Progenitor cell of endocrine pancreas (in vitro differentiated cells): ENCODE measurements at places on chromosomes 1 and 21.

- no peak for DNase-seq
These were observed 205.7 kb upstream of the SAMSN1 start for GRCh38 chr21:14751602-14752344.

GRCh38 chr1:241215203-241215602 lies 141.8 kb downstream of the RGS7 start:
- no peak for DNase-seq

GRCh38 chr1:119219711-119220110 lies 79.3 kb upstream of the WARS2 start:
- no peak for DNase-seq

- DNase-seq = no peak
These were observed 66.3 kb upstream of the EDEM3 start for GRCh38 chr1:184820956-184821355.

GRCh38 chr1:226576601-226577000 lies 28.0 kb downstream of the STUM start:
- DNase-seq = no peak

- DNase-seq = no peak
These were observed 22.5 kb downstream of the JMJD4 start for GRCh38 chr1:227712648-227713047.

- DNase-seq = no peak
These were observed 90.1 kb upstream of the SLC25A33 start for GRCh38 chr1:9449110-9449627.
